ENCODE measurements at places on chromosomes 1 and 21.

GRCh38 chr1:215001419-215002021, 81.0 kb upstream of the KCNK2 start:
- no peak for DNase-seq

- DNase-seq, result no peak
Measured at GRCh38 chr1:39344394-39345154, 140.1 kb downstream of the MACF1 start.

DNA sequence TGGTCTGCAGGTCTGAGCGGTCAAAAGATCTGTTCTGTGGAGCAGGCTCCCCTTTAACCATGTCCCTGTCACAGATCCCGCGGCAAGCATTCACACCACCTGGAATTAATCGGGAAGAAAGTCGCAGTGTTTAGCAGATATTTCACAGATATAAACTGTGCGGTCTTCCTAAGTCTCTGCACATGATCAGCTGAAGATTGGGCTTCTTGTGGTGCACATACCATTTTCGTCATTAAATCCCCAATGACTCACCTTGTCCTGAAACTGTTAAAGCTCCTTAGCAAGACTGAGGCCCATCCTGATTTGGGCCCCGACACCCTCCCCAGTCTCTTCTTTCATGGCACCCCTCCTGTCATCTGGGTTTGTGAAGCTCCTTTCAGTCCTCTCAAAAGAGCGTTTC, 158.8 kb downstream of the KIF26B start:
- no peak for DNase-seq

- DNase-seq, result no peak
Measured at GRCh38 chr21:41585199-41585994, 77.4 kb upstream of the TMPRSS2 start.

DNA sequence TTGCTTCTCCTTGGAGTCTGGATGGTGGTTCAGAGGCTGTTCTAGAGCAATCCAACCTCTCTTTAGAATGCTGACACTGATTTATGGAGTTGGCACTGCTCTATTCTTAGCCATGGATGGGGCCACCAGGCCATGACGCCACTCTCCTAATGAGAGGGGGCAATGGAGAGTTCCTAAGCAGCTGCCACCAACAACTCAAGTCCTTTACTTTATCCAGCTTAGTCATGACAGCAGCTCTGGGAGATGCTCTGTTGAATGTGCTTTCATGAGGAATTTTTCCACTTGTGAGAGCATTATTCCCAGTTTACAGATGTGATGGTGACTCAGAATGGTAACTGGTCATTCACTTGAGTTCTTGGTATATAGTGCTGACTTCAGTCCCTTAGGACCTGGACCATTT, 366.3 kb downstream of the HHAT start:
- DNase-seq, result no peak

GRCh38 chr1:77227381-77227780, 8.2 kb upstream of the PIGK start:
- no peak for DNase-seq

DNA sequence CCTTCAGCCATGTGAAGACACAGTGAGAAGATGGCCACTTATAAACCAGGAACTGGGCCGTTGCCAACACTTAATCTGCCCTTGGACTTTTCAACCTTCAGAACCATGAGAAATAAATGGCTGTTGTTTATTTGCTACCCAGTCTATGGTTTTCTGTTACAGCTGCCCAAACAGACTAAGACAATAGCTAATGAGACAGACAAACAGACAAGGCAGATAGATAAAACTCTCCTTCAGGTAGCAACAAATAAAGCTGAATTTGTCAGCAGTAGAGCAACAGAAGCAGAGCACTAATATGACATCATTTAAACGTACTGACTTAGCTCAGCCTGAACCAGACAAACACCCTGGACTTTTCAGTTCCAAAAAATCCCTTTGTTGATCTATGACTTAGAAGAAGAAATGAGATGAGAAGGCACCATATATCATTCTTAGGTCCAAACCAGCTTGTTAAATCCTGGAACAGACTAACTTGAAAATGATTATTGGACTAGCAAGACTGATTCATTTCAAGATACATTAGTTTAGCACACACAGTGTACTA, 27.0 kb downstream of the ZZZ3 start:
- no peak for DNase-seq

- no peak for DNase-seq
Measured at GRCh38 chr1:64578270-64578973, 108.5 kb downstream of the CACHD1 start.

DNA sequence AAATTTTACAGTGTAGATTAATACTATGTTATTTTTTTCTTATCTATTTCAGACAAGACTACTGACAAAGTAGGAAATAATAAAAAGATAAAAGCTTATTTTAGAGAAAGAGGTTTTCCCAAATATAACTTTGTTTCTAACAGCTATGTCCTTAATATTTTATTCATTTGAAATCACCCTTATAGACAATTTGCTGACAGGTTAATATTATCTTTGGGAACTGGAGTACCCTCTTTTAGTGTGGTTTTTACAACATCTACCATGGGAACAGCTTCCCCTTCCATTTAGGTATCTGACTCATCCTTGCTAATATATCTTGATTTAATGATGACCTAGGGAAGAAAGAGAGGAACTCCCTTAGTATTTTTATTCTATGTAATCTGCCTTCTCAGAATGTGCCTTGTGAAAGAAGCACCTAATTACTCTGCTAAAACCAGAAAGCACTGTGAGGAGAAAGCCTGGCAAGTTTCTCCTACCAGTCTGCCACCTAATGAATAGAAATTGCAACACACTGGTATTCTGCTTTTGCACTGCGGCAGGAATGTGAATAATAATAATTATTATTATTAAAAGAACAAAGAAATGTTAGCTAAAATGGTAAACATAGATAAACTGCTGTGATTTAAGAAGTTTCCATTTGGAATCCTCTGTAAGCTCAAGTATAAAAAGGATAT, 192.8 kb downstream of the PDE4B start:
- no peak for DNase-seq

GRCh38 chr1:245748646-245749045, 593.9 kb downstream of the KIF26B start:
- no peak for DNase-seq

DNA sequence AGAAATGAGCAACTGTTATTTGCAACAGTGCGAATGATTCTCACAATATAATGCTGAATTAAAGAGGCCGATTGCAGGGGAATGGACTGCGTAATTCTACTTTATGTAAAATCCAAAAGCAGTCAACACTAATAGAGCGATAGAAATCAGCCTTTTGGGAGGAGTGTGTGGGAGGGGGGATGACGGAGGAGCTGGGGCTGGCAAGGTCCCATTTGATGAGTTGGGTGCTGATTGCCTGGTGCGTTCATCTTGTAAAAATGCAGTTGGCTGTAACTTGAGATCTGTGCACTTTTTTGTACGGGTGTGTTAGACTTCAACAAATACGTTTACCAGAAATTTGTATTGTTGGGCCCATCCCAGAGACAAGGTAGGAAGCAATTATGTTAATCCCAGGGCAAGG, 20.7 kb downstream of the TNFRSF8 start:
- no peak for DNase-seq

- no peak for DNase-seq
Measured at GRCh38 chr1:8903908-8904650, 25.6 kb upstream of the ENO1 start.

DNA sequence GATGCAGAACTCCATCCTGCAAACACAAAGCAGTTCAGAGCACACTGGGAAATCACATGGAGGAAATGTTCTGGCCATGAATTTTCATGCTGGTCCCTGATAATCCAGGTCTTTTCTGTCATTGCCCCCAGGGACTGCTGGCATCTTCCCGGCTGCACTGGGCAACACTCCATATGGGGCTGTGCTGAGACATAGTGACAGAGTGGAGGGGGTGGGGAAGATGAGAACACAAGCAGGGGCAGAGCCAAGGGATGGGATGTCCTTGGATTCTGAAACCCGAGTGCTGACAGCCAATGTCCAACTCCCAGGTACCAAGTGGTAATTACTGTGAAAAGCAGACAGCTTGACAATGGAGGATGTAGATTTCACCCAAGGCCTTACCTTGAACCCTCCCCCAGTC, 185.7 kb downstream of the HIVEP3 start:
- no peak for DNase-seq

- no peak for DNase-seq
Measured at GRCh38 chr1:41294216-41294615, 52.1 kb upstream of the SCMH1 start.

GRCh38 chr1:101377084-101377835, 140.4 kb downstream of the S1PR1 start:
- no peak for DNase-seq

Measured in lower lobe of right lung (tissue), 2 donors.